ENCODE measurements at places on chromosomes 2 and 18.

- no peak for DNase-seq
Observed at GRCh38 chr18:24491927-24492834, 31.7 kb downstream of the HRH4 start.

DNA sequence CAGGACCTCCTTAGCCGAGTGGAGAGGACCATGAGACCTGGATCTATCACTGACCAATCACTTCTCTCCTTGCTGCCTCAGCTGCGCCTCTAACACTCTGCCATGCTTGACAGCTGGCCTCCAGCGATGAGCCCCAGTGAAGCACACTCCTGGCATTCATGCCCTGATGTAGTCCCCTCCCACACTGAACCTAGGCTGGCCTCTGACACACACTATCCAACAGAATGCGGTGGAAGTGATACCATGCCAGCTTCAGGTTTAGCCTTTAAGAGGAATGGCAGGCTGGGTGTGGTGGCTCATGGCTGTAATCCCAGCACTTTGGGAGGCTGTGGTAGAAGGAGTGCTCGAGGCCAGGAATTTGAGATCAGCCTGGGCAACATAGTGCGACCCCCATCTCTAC is 73.7 kb upstream of the LAPTM4A start:
- no peak for DNase-seq

DNA sequence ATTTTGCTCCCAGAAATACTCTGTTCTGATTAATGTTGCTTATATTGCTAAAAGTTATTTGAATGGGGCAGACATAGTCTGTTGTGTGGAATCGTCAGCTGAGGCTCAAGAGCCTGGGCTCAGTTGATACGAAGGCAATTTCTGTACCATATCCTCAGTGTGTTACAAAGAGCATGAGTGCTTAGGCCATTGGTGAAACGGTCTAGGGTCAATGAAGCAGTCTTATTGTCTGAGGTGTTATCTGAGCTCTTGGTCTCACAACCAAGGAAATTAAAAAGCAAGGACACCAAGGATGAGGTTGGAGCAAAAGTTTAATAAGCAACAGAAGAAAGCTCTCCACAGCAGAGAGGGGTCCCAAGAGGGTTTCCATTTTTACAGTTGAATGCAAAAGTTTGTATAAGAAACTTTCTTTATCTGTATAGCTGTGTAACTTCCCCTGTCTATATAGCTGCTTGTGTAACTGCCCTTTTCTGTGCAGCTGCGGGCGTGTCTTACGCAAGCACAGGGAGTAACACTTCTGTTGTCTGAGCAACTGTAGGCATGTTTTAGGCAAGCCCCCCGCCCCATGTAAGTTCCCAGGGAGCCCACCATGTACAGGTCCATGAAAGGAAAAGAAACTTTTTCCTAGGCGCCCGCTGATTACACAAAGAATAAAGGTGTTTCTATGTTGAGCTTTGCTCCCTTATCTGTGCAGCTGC is 40.6 kb upstream of the DSC1 start:
- no peak for DNase-seq

DNA sequence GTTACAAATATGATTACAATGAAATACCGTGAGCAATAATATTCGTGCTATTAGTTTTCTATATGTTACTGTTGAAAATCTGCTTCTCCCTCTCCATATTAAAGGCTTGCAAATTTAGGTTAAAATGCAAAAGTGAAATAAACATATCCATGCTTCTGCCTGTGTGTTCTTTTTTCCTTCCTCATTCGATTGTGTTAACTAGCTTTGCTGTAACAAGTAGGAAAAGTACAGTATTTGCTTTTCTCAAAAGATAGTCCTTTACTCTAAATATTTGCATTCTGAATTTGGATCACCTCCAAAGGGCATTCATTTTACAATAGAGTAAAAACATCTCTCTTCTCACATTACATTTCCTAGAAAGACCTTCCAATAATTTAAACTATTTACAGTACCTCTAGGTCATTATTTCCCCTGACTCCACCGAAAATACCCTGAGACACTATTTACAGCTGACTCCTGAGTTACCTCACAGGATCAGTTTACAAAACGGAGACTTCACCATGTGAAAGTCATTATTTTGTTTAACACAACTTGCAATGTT is 835.0 kb upstream of the FANCL start:
- no peak for DNase-seq

DNA sequence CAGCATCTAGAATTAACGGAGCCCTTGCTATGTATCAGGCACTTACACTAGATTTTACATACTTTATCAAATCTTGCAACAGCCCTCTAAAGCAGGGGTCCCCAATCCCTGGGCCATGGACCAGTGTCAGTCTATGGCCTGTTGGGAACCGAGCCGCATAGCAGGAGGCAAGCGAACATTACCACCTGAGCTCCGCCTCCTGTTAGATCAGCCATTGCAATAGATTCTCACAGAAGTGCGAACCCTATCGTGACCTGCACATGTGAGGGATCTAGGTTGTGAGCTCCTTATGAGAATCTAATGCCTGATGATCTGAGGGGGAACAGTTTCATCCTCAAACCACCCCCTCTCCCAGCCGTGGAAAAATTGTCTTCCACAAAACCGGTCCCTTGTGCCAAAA is 13.4 kb downstream of the DNAJB2 start:
- no peak for DNase-seq

- no peak for DNase-seq
Observed at GRCh38 chr18:76584414-76585310, 89.6 kb upstream of the ZNF516 start.

GRCh38 chr2:46737577-46737976 is 178.0 kb downstream of the MCFD2 start:
- no peak for DNase-seq

DNA sequence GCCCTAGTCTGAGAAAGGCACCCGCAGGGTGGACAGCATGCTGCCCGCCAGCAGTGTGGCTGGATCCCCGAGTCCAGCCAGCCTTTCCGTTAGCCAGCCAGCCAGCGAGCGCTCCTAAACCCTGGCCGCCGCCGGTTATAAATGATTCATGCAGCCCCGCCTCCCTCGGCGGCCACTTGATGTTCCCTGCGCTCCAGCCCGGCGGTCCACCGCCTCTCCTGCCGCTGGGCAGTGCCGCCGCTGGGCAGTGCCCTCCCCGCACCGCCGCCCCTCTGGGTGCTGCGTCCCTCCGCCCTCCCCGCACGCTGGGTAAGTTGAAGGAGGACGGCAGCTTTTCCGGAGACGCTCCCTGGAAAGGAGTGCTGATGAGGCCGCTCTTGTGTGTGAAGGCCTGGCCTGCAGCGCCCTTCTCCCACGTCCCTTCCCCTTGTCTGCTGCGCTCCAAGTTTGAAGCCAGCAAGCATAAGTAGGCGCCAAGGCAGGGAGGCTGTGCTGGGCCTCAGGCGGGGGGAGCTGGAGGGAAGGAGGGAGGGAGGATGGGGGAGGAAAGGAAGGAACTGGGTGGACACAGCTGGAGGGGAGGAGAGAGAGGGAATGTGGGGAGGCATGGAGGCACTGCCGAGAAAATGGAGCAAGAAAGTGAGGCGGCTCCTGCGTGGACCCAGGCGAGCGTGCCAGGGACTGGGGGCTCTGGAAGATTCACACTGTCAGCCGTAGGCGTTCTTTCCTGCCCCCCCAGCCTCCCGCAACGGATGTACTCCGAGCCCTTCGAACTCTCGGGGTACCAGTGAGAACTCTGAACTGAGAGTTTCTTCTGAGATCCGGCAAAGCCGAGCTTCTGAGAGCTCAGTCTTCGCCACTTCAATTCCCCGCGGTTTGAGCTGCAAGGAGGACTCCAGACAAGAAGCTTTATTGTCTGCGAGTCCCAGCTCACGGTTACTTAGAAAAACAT is 131.9 kb downstream of the GLI2 start:
- no peak for DNase-seq

- DNase-seq: no peak
Observed at GRCh38 chr2:142561656-142562055, 315.8 kb upstream of the KYNU start.

DNA sequence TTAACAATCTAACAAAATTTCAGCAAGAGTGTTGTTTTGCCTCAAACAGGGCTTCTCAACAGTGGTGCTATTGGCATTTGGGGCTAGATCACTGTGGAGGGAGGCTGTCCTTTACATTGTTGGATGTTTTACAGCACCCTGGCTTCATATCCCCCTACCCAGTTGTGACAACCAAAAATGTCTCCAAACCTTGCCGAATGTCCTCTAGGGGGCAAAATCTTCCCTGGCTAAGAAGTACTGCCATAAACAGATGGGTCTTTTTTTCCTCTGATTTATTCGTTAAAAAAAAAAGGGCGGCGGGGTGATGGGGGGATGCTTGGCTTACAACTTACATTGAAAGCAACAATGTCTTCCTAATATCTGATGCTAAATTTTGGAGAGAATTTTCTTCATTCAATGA is 207.6 kb upstream of the CCDC150 start:
- no peak for DNase-seq

DNA sequence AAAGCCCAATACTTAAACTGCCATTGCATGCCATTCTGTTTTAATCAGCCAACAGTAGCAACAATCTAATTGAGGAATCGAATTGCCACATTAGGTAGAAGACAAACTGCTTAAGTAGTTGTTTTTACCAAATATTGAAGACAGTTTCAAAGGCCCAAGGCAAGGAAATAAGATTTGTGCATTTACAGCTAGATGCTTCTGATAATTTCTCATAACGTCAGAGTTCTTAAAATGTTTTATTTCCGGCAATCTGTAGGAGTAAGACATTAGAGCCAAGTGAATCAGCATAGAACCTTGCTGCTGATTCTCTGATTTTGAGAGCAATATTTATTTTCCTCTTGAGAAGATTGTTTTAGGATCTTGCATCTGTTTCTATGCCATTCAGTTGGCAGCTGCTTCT is 174.3 kb downstream of the RBM43 start:
- no peak for DNase-seq

GRCh38 chr2:38233231-38233983 is 143.7 kb downstream of the ATL2 start:
- no peak for DNase-seq

DNA sequence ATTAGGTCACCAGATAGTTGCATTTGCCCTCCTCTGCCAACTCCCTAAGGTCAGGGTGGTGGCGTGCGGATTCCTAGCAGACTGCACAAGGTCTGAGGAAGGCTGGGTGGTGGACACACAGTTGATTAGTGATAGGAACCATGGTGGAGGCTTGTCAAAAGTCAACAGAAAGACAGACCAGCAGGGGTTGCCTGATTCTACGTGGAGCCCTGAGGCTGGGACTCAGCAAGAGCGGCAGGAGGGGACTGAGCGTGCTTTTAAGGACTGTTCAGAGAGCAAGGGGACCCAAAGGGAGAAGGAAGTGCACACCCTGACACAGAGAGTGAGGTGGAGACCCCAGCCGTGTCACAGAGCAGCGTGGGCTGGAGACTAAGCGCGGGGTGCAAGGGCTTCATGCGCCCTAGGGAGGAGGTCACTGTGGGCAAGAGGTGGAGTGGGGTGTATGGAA is 513.2 kb downstream of the RNF144A start:
- DNase-seq: no peak

GRCh38 chr18:78643004-78643403 is 336.6 kb upstream of the SALL3 start:
- DNase-seq: no peak

DNA sequence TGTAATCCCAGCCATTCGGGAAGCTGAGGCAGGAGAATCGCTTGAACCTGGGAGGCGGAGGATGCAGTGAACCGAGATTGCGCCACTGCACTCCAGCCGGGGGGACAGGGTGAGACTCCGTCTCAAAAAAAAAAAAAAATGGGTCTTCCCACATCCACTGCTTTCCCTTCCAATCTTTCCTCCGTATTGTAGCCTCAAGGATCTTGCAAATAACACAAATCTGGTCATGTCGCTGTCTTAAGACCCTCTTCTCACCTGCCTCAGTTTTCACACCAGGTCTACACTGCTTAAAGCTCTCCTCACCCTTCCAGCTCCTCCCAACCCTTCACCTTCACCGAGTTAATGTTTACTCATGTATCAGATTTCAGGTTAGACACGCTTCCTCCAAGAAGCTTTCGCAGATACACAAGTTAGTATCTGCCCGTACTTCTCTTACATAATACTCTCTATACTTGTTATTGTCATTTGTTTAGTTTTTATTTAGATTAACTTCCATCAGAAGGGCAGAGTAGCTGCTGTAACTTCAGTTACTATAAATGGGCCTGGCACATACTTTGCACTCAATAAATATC is 1.5 kb downstream of the IER3IP1 start:
- no peak for DNase-seq

- no peak for DNase-seq
Observed at GRCh38 chr2:188404341-188405004, 112.8 kb downstream of the GULP1 start.

DNA sequence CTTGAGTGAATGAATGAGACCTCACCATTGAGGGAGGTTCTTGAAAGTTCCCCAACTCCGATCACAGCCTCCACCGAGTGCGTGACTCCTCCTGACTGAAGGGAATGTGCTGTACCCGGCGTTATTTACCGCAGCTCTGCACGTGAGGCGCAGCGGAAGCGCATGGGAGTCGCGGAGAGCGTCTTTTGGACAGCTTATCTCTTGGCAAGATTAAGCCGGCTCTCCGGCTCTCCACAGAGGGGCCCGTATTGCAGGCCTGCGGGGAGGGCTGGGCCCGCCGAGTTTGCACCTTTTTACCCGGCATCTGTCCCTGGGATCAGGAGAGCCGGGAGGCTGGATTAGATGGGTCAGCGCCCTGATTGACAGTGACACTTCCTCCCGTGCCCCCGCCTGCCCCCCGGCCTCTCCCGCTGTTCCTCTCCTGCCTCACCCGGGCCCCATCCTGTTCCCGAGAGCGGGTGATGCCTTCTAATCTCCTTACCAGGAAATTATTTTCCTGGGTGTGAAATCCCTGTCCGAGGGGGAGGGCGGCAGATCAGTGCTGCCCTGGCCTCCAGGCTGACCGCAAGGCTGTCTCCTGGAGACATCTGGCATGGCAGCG is 176.3 kb downstream of the INHBB start:
- no peak for DNase-seq

DNA sequence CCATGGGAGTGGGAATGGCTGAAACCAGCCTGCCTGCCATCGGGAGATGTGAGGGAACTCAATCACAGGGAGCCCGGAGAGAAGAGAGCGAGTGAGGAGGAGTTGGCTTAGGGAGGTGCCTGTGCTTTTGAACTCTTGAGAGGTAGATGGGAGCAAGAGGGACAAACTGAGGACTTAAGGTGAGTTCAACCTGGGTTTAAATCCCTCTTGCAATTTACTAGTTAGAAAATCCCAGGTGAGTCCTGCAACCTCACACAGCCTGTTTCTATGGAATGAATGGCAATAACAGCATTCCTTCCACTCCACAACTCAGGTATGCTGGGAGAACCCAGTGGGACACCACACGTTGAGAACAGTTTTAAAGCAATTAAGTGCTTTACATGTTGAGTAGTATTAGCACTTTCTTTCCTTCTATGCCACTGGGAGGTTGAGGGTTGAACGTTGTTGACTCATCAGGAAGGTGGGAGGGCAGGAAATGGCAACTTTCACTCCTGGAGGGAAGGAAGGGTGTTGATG is 57.3 kb downstream of the VIT start:
- DNase-seq: no peak
